Frontal cortex (tissue), 4 donors: ENCODE measurements at places on chromosomes 7 and 10. TPM values are rescaled to one million over a fixed set of nuclear protein-coding genes. Genes with fewer than 3 reads are reported as not detected.

- no peak for DNase-seq
These were observed 663.5 kb downstream of the SORCS1 start for GRCh38 chr10:106500925-106501525.

- DNase-seq = no peak
These were observed 139.0 kb upstream of the MKLN1 start for GRCh38 chr7:131188367-131189339.

GRCh38 chr10:119412244-119413092 is 130.1 kb downstream of the RGS10 start:
- DNase-seq = peak; percentile 63

ZNF777 gene
- total RNA-seq = 4.5 TPM
